ENCODE measurements at places on chromosomes 5 and 9. TPM values are rescaled to one million over a fixed set of nuclear protein-coding genes. Genes with fewer than 3 reads are reported as not detected.

DNA sequence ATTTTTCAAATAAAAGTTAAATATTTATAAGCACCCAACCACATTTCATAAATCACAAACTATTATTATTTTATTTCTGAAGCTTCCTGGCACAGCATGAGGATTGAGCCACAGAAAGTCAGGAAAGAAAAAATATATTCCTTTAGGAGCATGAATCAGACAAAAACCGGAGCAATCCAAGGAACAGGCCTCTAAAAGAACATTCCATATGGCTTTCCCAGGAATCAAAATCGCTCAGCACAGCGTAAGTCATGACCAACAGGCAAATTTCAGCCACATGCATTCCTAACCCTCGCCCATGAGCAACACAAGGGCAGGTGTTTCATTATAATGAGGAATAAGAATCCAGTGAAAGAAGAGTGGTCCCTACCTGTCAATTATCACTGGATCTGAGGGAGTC lies 26.7 kb downstream of the EBF1 start:
- H3K4me1 ChIP-seq = peaks cover 4% of the 10 kb centered on the region
- no peak overlapping the region for H3K27ac ChIP-seq
- H3K4me3 ChIP-seq = no peak overlapping the region
- H3K36me3 ChIP-seq = no peaks in the 10 kb centered on the region

- no peaks in the 10 kb centered on the region for H3K36me3 ChIP-seq
- peak; percentile 73 for DNase-seq
- peak overlapping the region; percentile 93 for H3K27ac ChIP-seq
- H3K4me3 ChIP-seq = peak overlapping the region; percentile 72
- no peaks in the 10 kb centered on the region for H3K4me1 ChIP-seq
- no peaks in the 10 kb centered on the region for H3K27me3 ChIP-seq
Observed at GRCh38 chr9:86943201-86944113, 3.8 kb downstream of the GAS1 start.

The DNAH5 gene
- polyA plus RNA-seq = not detected

DNA sequence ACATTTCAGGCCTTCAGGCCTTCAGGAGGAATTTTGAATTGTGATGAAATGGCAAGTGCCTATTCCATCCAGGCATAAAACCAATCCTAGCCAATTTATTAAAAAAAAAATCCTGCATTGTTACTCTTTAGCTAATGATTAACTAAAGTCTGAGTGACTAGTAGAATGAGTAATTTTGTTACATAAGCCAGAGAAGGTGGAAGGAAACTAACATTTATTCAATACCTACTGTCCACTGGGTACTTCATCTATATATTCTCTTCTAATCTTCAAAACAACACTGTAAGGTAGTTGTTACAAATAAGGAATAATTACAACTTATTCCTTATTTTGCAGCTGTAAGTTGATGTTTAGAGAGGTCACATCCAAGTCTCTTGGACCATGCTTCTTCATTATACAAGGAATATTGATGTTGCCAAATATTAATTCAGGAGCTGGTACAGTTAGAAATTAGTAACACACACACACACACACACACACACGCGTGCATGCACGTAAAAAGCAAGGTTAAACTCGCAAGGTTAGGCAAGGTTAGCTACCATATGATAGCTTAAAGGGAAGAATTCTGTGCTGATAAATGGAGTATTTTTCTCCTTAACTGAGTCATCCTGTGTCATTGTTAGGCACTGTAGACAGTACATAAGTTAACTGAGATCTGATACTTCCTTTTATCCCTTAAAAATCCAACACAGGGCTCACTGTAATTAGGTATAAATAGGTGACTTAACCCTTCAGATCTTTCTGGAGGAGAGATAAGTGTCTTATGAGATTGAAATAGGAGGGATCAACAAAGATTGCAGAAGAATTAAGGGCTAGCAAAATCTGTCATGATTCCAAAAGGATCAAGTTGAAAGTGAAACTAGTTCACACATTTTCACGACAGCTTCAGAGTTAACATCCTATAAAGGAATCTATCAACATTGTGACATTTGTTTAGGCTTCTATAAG lies 596.9 kb downstream of the PDE4D start:
- no peaks in the 10 kb centered on the region for H3K36me3 ChIP-seq
- peak overlapping the region; percentile 42 for H3K4me3 ChIP-seq
- DNase-seq = no peak

The RGP1 gene
- polyA plus RNA-seq = 10.2 TPM

DNA sequence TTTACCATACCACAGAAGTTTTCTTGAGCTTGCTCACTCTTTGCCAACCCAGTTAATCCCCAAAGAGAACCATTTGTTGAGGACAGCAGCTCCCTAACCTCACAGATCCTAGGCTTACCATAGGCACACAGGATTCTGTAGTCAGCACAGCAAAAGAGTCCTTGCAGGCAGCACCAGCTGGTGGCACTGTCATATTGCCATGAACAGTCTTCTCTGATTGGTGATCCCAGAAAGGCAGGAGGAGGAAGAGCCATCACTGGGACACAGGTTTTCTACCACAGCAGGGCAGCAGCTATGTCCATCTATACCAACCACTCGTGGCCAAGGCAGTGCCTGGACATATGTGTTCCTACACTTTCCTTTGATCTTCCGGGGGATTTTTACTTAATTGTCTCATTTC lies 297.1 kb upstream of the CD180 start:
- no peak for DNase-seq
- no peaks in the 10 kb centered on the region for H3K27me3 ChIP-seq
- H3K36me3 ChIP-seq = no peaks in the 10 kb centered on the region
- no peak overlapping the region for H3K4me3 ChIP-seq

GRCh38 chr5:140828362-140828737 lies 590 bp downstream of the PCDHA6 start:
- no peak overlapping the region for H3K27ac ChIP-seq
- H3K36me3 ChIP-seq = no peaks in the 10 kb centered on the region
- no peak for DNase-seq
- no peak overlapping the region for H3K4me3 ChIP-seq
- no peaks in the 10 kb centered on the region for H3K4me1 ChIP-seq

Measured in sigmoid colon (tissue), 7 donors.